ENCODE measurements at places on chromosomes 1 and 21.

- no peak for DNase-seq
Observed at GRCh38 chr1:93804412-93804811, 74.6 kb downstream of the DNTTIP2 start.

DNA sequence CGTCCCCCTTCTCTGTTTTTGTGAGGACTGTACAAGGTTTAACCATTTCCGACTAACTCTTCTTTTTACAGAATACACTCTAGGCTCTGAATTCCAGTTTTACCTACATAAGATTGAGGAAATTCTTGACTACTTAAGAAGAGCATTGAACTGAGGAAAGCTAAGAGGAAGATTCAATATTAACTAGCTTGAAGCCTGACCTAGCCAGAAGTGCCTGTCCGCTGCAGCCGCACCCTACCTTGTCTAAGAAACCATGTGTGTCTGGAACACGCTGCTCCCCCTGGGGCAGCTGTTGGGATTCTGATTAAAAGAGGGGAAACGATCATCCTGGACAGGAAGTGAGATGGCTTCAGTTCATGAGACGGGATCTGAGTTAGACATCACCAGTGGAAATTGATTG lies 28.9 kb downstream of the CA6 start:
- no peak for DNase-seq

- no peak for DNase-seq
Observed at GRCh38 chr1:196860323-196860884, 27.4 kb upstream of the CFHR4 start.

DNA sequence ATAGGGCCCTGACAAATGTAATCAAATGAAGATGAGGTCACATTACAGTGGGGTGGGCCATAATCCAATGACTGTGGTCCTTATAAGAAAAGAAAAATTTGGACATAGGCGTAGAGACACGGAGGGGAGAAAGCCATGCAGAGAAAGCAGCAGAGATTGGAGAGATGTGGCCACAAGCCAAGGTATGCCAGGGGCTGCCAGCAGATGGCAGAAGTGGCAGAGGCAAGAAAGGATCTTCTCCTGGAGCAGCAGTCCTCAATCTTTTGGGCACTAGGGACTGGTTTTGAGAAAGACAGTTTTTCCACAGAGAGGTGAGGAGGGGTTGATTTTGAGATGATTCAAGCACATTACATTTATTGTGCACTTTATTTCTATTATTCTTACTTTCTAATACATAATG lies 355.1 kb downstream of the NPHP4 start:
- no peak for DNase-seq

DNA sequence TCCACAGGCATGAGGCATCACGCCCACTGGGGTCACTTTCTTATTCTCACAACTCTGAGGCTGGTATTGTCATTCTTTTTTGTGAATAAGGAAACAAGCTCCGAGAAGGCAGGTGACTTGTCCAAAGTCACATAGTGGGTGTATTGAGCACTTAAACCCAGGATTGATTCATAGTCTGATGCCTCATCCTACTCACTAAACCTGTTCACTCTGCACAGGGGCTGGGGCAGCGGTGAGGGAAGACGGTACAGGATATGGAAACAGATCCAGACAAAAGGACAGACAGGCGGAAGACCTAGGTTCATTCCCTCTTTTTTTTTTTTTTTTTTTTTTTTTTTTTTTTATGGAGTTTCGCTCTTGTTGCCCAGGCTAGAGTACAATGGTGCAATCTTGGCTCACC lies 56.6 kb downstream of the NKAIN1 start:
- no peak for DNase-seq
